ENCODE measurements at places on chromosomes 12 and 14.

DNA sequence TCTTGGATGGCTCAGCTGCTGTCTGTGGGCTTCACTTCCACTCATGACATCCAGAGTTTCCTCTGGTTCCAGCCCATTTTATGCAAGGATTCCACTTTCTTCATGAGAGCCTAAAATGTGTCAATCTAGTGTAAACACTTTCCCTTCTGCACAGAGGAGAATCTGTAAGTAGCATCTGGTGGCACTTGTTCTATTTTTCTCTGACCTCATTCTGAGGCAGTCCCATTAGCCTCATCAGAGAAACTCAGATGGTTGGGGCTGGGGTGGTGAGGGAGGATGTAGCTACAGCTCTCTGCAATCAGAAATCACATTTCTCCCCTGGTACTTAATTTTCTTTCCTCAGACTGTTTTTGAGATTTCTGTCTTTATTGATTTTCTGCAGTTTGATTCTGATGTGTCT is 81.6 kb downstream of the PRMT8 start:
- DNase-seq = no peak

- no peak for DNase-seq
Measured at GRCh38 chr12:94148739-94149118, 352 bp downstream of the PLXNC1 start.

GRCh38 chr14:70123796-70124195 is 65.0 kb downstream of the SLC8A3 start:
- DNase-seq = no peak

DNA sequence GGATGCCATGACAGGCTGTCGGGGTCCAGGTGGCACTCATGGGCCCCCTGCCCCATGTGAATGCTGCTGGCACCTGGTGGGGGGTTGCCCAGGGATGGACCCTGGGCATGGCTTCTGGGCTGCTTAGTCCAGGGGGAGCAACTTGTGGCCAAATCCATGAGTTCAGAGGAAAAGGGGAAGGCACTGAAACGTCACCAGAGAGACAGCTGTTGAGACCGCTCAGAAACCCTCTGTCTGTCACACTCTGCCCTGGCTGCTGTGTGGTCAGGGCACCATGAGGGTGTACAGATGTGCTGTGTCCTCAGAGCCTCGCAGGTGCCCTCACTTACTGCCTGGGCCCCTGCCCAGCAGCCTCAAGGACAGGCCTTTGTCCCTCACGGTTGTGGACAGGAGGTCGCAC is 9.4 kb downstream of the CLBA1 start:
- no peak for DNase-seq

GRCh38 chr12:11901701-11902524 is 168.8 kb upstream of the BCL2L14 start:
- DNase-seq = no peak

- DNase-seq = no peak
Measured at GRCh38 chr14:105363847-105364708, 34.3 kb upstream of the TEX22 start.

DNA sequence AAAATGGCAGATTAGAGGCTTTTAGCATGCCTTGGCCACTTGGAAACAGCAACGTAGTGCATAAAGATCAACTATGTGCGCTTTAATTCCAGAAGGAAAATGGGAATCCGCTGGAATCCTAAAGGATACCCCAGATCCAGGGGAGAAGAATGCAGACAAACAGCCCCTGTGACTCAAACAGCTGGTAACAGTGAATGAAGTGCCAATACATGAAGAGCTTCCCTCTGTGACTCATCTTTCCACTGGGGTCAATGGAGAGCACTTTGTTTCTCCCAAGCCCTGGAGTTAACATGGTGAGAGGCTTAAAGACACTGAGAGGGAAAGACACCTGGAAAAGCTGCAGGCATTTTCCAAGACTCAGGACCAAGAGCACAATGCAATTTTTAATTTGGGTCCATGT is 263.1 kb downstream of the CEP128 start:
- DNase-seq = no peak

- DNase-seq = no peak
Measured at GRCh38 chr14:39641224-39641623, 209.0 kb upstream of the FBXO33 start.

- DNase-seq = no peak
Measured at GRCh38 chr12:70549340-70550179, 87.7 kb downstream of the PTPRB start.

- no peak for DNase-seq
Measured at GRCh38 chr12:93514853-93515252, 47.5 kb downstream of the MRPL42 start.

- no peak for DNase-seq
Measured at GRCh38 chr12:29486972-29487371, 10.5 kb downstream of the OVCH1 start.

DNA sequence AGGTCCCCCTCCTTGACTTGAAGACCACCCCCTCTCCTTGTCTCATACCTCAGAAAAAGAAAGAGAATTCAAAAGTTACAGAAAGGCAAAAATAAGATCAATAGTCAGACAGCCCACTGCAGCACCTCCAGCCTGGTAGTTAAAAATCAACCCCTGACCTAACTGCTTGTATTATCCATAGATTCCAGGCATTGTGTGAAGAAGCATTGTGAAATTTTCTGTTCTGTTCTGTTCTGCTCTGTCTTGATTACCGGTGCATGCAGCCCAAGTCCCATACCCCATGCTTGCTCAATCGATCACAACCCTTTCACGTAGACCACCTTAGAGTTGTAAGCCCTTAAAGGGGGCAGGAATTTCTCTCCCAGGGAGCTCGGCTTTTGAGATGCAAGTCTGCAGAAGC is 5.8 kb upstream of the DHRS7 start:
- no peak for DNase-seq

DNA sequence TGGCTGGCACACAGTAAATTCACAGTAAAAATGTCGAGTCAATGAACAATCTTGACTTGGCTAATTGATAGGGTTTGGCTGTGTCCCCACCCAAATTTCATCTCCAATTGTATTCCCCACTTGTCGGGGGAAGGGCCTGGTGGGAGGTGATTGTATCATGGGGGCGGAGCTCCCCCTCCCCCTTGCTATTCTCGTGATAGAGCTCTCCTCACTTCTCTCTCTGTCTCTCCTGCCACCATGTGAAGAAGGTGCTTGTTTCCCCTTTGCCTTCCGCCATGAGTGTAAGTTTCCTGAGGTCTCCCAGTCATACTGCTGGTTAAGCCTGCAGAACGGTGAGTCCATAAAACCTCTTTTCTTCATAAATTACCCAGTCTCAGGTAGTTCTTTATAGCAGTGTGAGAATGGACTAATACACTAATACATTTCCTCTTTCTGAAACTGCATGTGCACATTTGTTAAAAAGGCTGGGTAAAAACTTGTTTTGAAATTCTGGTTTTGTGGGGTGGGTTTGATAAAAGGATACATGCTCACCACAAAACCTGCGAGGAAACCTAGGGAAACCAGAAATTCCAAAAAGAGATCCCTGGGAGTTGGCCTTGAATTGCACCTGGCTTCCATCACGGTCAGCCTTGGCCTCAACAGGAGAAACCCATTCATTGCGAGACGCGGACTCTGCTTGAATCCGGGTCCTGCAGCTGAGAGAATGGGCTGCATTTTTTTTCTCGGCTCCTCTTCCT is 16.2 kb upstream of the MYL2 start:
- no peak for DNase-seq

GRCh38 chr14:70995671-70996070 is 88.4 kb downstream of the PCNX1 start:
- DNase-seq = no peak

- no peak for DNase-seq
Measured at GRCh38 chr14:23539248-23540140, 12.1 kb downstream of the ZFHX2 start.

DNA sequence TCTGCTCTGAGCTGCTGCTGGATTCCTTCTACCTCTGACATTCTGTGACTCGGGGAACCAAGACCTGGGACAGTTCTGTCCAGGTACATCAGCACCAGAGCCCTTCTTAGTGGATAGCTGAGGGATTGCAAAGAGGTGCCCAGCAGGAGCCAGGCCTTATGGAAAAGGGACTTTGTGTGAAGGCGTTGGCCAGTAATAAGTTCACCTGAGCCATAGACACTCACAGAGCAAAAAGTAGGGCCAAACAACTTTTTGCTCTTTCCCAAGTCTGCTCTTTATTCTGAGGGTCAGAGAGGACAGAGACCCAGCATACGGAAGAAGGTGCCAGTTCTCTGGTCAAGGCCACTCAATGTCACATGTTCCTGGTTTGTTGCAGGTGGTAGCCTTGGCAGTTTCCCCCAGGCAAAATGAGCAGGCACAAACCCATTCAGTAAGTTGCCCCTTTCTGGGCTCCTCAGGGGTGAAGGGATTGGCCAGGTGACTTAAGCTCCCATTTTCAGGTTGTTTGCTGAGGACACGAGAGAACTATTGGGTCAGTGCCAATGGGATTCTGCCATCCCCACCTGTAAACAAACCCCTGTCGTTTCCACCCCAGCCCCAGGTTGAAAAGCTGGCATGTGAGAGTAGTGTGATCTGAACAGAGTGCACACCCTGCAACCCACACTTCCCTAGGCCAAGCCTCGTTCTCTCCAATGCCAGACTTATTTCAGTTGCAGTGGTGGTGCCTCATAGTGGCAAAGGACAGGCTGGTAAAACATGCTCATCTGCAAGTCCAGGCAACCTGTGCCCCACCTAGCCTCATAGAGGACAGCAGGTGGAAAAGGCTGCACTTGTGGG is 150.3 kb downstream of the SMOC1 start:
- DNase-seq = no peak

DNA sequence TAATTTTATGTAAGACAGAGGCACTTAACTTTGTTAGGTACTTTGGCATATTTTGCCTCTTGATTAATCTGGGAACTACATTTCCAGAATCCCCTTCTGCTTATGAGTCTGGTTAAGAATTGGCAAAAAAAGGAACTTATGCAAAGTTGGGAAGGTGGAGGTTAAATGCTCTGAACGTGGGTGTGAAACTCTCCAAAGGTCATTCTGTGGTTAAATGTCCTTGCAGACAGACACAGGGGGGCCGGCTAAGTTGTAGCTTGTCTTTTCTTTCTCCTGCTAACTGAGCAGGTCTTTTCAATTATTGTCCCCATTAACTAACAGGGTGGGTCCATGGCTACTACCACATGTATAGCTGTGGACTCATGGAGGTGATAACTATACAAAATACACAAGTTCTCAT is 248.6 kb upstream of the NOVA1 start:
- no peak for DNase-seq

GRCh38 chr12:25328072-25328712 is 77.5 kb upstream of the KRAS start:
- no peak for DNase-seq

DNA sequence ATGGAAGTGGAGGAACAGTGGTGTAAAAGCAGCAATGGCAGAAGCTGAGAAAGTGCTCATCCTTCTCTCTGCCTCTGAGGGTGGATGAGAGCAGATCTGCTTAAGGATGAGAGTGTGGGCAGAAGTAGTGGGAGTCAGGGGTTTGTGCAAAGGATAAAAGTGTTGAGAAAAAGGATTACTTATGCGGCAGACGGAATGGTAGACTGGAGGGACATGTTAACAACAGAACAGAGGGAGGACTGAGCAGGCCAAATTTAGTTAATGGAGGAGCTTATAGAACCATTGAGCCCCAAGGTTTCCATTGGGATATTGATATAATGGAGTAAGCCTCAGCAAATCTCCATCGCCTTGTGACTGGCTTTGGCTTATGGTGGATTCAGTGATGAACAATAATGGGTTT is 25.5 kb downstream of the TRHDE start:
- DNase-seq = no peak

DNA sequence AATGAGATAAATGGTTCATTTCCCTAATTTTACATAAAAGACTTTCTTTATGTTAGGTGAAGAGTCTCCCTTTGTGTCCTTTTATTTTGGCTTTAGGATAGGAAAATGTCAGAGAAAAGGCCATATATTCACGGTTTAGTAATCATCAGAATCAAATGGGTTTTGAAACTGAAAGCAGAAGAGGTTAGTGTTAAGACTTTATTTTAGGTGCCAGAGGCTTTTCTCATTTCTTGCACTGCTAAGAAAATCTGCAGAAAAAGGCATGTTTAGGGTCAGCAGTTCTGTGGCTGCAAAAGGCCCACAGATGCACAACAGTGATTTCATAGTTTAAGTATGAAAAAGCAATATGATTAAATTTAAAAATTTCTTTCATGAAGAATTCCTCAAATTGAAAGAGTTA is 80.4 kb upstream of the SINHCAF start:
- no peak for DNase-seq

DNA sequence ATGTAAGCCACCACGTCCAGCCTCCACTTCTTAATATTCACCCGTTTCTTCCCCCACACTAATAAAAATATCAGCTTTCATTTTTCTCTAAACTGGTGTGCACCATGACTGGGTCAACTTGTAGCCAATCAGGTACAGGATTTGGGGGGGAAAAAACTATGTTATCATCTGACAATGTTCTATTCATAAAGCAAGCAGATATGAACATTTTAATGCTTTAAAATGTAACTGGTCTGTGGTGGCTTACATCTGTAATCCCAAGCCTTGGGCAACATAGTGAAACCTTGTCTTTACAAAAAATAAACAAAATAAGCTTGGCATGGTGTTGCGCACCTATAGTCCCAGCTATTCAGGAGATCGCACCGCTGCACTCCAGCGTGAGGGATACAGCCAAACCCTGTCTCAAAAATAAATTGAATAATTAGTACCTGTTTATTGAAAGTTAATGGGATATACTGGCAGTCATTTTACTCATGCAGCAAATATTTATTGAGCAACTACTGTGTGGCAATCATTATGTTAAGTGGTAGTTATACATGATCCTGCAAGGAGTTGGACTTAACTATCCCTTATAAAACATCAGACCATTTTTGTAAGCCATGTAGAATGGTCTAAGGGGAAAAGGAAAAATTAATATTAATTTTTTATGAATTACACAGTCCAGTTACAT is 15.3 kb upstream of the ITPR2 start:
- no peak for DNase-seq

DNA sequence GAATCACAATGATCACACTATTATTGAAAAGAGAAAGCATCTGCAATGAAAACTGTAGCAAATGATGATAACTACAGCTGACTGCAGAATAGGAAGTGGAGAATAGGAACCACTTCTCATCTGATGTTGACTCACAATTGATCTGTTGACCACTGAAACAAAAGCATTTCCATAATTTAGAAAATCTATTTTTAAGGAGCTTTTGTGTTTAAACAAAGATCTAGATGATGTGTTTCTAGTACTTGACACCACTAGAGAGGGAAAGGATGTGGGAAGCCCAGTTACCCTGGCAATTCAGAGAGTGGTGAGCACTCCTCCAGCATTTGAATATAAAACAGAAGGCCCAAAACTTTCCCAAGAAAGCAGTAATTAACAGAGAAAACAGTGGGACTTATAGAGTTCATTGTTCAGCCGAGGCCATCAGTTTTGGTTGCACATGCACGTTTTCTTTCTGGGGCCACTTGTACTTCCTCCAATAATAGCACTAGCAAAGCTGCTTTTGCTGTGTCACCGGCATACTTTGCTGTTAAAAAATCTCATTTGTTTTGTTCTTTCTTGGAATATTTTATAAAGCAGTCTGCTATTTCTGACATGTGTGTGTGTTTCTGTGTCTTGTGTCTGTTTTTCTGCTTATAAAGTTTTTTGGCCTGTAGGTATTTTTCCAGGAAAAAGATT is 76.1 kb upstream of the HECTD1 start:
- no peak for DNase-seq

DNA sequence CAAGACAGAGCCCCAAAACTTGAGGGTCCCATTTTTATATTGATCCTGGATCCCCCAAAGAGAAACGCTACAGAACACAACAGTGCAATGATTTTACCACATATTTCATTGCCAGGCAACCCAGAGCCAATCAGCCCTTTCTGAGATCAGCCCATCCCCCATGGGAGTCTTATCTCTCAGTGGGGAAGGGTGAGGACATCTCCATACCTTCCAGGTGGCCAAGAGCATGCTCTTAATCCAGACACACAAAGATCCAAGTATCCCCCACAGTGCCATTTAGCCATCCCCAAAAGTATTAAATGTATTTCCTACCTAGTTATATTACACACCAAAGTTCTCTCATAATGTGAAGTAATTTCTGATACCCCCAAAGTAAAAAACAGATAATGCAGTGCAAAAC is 62.6 kb upstream of the AMN start:
- DNase-seq = no peak
